ENCODE measurements at places on chromosomes 11 and 22. TPM values are rescaled to one million over a fixed set of nuclear protein-coding genes. Genes with fewer than 3 reads are reported as not detected.

Gene NRIP3
- total RNA-seq, result 6.1 TPM

Gene PICK1
- 15.8 TPM for total RNA-seq

Gene MRE11
- 2.2 TPM for total RNA-seq

Gene WNT7B
- total RNA-seq, result 5.2 TPM

Gene MGAT3
- total RNA-seq, result 0.57 TPM

Gene SCARF2
- 46.0 TPM for total RNA-seq

Gene ROBO4
- total RNA-seq, result 2.7 TPM

Gene ARHGAP20
- 2.6 TPM for total RNA-seq

Gene LDHA
- 872 TPM for total RNA-seq

Gene NPAS4
- total RNA-seq, result not detected

Gene RAPSN
- total RNA-seq, result 0.14 TPM

Gene SCT
- not detected for total RNA-seq

Gene TMPRSS13
- total RNA-seq, result not detected

Gene OR56A3
- not detected for total RNA-seq

Gene OR52M1
- not detected for total RNA-seq

Gene TEX54
- total RNA-seq, result not detected

Gene HBE1
- total RNA-seq, result not detected

Gene TEX12
- total RNA-seq, result not detected

Gene MICAL2
- total RNA-seq, result 720 TPM

Gene APLNR
- total RNA-seq, result not detected

Gene DERL3
- total RNA-seq, result 0.43 TPM

Gene OR51B5
- total RNA-seq, result 0.57 TPM

Gene SYT8
- not detected for total RNA-seq

Gene TYR
- total RNA-seq, result not detected

Gene TMPRSS6
- not detected for total RNA-seq

Gene OR51B2
- total RNA-seq, result not detected

Gene MYRF
- total RNA-seq, result 6.4 TPM

Gene ZNF143
- total RNA-seq, result 31.6 TPM

Gene SAA2
- total RNA-seq, result not detected

Gene PIWIL4
- 1.3 TPM for total RNA-seq

Gene MAP6
- 0.57 TPM for total RNA-seq

Gene PHOX2A
- total RNA-seq, result not detected

Gene PRG3
- total RNA-seq, result not detected

Gene CSNK2A3
- total RNA-seq, result 2.0 TPM

Gene CNTF
- 4.9 TPM for total RNA-seq

Gene ADORA2A
- 2.6 TPM for total RNA-seq

Gene SH3BP1
- 13.8 TPM for total RNA-seq

Gene C11orf42
- not detected for total RNA-seq

Gene PVALB
- total RNA-seq, result not detected

Gene DCDC1
- total RNA-seq, result under 0.01 TPM

Gene ZNF215
- 0.44 TPM for total RNA-seq

Gene OR5A1
- not detected for total RNA-seq

Gene KLHL35
- total RNA-seq, result 4.6 TPM

Gene IZUMO1R
- total RNA-seq, result not detected

Gene EXPH5
- 0.22 TPM for total RNA-seq

Gene SLC22A12
- not detected for total RNA-seq

Gene CECR2
- not detected for total RNA-seq

Gene FXYD6
- total RNA-seq, result not detected

Gene IL18
- total RNA-seq, result 2.9 TPM

Gene RIMBP3B
- total RNA-seq, result 0.29 TPM

Gene RAG1
- total RNA-seq, result 0.57 TPM

Gene SYT13
- total RNA-seq, result not detected

Gene C11orf16
- not detected for total RNA-seq

Data from placental pericyte (primary cell).